ENCODE measurements at places on chromosomes 6 and 20.

GRCh38 chr6:43992783-43993644, 134.2 kb downstream of the MRPL14 start:
- DNase-seq = no peak

- no peak for DNase-seq
Observed at GRCh38 chr6:45927421-45928320, 88.0 kb downstream of the CLIC5 start.

GRCh38 chr20:6469695-6470094, 297.8 kb upstream of the BMP2 start:
- no peak for DNase-seq

DNA sequence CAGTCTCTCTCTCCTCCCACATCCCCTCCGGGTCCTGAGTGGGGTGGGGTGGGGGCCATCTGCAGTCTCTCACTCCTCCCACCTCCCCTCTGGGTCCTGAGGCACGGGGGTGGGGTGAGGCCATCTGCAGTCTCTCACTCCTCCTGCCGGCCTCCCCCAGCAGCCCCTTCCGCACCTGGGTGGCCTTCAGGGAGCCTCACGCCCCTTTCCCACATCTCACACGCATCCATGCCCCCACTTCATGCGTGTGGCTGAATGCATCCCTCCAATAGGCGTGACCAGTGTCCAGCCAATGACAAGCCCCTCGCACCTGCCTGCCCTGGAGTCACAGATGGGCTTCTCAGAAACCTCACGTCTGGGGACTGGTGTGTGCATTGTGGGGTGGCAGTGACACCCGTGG, 993 bp upstream of the SRMS start:
- DNase-seq = no peak

DNA sequence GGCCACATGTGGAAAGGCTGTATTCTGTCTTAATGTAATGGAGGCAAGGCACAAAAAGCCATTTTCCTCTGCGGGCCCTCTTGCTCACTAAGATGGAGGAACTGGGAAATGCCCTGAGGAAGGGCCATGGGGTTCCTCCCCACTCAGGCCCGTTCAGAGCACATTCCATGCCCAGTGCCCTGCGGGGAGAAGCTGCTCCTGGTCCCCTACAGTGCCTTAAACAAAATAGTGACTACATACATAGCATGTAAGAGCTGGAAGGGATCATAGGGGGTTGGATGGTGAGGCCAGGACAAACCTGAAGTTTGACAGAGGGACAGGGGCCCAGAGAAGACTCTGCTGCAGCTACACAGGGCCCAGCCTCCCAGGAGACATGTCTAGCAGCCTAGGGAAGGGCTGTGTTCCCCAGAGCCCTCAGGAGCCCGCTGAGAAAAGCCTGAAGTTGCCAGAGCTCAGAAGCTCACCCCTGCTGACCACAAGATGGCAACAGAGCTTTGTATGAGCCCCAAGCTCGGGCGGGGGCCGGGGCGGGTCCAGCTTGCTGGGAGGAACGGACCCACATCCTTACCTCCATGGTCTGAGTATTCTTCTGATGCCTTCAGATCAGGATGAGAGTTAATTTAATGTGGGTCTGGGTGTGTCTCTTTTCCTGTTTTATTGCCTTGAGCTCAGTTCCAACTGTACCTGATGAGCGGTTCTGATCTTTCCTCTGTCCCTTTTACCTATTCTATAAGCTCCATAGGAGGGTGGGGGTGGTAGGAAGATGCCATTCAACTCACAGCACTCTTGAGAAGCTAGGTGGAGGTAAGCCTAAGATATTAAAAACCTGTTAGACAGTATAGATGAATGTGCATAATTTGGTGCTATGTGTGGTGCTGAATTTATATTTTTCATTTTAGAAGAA, 242.9 kb downstream of the CDC5L start:
- no peak for DNase-seq

DNA sequence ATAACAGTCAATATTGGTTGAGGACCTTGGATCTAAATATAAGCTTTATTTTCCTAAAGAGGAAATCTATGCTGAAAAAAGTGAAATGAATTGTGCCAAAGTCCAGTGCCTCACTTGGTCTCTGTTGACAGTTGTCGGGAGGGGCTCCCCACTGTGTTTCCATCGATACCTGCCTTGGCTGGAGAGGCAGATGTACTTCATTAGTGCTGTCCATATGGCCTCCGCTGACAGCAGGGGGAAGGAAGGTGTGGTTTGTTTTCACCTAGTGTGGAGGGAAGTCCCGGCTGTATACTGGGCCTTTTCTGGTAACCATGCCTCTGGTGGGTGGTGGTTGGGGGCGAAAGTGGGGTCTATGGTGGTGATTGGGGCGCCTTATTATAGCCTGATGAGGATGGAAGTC, 42.7 kb downstream of the CD2AP start:
- DNase-seq = no peak

DNA sequence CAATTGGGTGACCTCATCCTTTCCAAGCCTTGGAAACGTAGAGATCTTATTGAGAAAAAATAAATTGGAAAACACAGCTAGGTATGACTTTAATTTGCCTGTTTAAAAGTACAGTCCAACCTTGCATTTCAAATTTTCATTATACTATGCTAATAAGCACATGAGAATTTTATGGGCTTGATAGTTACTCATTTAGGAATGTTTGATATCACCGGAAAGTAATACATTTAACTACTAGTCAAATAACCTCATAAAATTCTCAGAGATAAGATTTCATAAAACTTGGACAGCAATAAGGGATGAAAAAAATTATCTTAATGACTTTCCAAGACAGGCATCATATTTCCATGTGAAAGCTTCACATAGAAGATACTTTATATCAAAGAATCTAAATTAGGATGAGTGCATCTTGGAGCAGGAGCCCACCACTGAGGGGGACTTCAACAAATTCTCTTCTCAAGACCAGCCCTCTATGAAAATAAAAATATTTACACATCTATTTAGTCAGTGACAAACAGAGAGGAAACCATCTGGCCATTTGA, 236.3 kb downstream of the EPHA7 start:
- no peak for DNase-seq

DNA sequence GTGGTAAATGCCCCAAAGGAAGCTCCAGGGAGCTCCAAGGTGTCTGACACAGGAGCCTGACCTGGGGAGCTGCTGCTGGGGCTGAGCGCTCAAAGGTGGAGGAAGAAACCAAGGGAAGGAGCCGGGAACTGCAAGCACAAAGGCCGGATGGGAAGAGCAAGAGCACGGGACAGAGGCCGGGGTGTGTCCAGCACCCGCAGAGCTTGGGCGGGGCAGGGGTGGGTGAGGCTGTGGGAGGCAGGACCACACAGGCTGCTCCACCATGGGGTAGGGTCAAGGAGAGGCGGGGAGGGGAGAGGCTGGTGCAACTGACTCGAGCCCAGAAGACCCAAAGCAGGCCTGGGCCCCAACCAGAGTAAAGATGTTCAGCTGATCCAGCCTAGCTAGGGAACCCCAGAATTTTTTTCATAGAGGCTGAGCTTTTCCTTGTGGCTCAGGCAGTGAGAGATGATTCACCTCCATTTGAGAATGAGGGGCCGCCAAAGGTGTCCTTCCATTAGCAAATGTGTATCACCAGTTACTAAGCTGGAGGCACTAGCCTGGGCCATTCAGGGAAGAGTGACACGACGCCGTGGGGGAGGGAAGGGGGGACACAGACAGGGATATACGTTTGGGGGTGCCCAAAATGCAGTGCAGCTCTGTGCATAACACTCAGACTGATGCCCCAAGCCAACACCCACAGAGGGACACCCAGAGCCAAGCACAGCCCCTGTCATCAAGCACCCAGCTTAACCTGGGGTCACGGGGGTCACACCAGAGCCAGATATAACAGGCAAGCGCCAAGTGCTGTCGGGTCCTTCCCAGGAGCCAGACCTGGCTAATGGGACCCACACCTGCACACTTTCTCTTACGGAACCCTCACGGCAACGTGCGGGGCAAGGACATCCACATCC, 21.3 kb upstream of the TLDC2 start:
- no peak for DNase-seq

DNA sequence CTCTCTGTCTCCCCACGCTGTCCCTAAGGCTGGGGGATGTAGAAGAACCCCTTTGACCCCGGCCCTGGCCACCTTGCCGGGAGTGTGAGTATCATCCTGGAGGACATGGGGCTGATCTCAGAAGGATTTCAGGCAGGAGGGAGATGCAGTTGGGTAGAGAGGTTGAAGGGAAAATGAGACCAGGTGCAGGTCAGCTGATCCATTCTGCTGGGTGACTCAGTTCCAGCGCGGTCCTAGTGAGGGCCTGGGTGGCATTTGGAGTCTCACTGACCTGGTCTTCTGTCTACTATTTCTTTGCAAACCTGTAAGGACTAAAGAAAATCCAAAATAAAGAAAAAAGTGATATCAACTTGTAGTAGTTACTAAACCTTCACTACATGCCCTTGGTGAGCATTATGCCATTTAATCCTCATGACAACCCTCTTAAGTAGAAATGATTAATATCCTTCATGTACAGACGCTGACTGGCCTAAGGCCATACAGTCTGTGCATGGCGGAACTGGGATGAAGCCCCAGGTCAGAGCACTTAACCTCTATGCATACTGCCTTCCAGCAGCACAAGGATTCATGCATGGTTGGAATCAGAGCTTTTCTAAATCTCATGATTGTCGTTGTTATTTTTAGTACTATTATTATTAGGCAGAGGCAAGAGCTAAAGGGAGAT, 106.3 kb downstream of the ZDHHC14 start:
- no peak for DNase-seq

DNA sequence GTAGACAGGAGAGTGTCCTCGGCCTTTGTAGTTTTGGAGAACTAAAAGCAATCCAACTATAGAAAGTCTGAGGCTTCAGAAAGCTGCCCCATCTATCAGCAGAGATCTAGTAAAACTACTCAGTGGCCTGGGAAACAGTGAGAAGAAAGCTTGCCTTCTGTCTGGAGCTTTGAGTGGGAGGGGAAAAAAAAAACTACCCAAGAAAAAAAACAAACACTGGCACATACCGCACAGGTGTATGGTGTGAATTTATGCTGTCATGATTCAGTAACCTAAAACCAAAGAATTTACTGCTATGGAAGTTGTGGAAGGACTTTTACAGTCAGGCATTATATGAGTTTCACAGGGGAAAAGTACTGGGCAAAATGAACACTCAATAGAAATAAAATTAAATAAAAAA, 280.5 kb downstream of the ADGRB3 start:
- no peak for DNase-seq

DNA sequence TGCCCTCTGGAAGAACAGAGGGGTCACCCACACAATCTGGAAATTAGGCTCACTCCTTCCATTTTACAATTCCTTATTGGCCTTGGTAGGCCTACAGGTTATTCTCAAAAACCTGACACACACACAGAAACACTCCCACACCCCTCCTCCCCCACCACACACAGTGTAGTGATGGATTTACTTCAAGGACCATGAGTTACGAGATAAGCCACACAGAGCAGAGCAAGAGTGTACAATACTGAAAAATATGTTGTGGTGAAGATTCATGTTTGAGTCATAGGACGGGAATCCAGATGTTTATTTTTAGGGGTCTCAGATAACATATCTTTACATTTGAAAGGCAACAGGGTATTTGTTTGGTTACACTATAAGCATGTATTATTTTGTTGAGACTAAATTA, 291.9 kb downstream of the PLCB1 start:
- no peak for DNase-seq

GRCh38 chr6:27806981-27807440, 105.2 kb downstream of the OR2B2 start:
- no peak for DNase-seq

DNA sequence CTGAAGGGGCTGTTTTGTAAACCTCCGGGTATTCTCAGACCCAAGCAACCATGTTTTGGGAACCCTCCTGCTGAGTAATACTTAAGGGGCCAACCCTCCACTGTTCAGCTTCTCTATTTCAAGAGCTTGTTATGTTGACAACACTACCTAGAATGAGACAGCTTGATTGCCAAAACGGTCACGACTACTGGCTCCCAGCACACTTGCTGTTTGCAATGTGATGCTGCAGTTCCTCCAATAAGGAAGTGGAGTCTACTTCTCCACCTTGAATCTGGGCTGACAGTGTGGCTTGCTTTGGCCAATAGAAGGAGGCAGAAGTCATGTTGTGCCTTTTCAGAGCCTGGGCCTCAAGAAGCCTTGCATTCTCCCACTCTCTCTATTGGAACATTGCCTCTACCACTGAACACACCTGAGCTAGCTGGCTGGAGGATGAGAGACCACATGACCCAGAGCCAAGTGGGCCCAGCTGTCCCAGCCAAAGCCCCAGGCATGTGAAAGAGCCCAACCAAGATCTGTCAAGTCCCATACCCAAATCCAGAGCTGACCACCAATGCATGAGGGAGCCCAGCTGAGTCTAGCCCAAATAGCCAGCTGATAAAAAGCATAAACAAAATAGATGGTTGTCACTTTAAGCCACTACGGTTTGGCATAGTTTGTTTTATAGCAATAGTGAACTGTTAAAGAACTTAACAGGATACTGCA, 108.0 kb downstream of the PRND start:
- DNase-seq = no peak

GRCh38 chr6:161507375-161507774, 233.5 kb upstream of the AGPAT4 start:
- DNase-seq = no peak

DNA sequence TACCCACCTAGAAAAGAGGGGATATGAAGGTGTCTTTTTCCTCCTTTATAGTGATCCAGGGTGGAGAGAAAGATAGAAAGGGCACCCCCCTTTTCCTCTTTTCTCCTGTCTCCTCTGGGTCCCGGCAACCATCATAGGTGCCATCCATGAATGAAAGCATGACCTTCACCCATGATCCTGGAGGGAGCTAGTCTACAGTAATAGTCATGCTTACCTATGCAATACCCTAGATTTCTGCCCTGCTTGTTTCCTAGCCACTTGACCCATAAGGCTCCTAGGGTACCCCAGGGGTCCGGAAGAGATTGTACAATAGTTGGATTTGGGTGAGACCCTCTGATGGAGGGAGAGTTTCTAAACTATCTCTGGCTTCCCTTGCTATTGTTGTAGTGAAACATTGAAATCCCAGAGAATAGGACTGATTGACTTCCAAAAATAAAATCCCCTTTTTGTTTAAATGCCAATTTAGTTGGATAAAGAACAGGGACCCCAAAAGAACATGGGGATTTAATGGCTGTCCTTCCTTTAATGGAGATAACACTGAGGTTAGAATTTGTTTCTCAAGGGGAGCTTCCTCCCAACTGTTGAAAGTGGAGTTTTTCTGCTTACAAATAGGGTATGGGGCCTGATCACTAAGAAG, 366.8 kb upstream of the KHDRBS2 start:
- no peak for DNase-seq

GRCh38 chr6:64334636-64335035, 699.0 kb downstream of the PHF3 start:
- DNase-seq = no peak

- no peak for DNase-seq
Observed at GRCh38 chr6:154745243-154745642, 12.0 kb downstream of the SCAF8 start.

GRCh38 chr6:158013904-158014504, 32.3 kb downstream of the SYNJ2 start:
- no peak for DNase-seq

Measured in iPS DF 19.7 (cell line).